CD4-positive, alpha-beta T cell treated with Interleukin-17A for 1 hour (primary cell): ENCODE measurements at places on chromosomes 16 and 17.

DNA sequence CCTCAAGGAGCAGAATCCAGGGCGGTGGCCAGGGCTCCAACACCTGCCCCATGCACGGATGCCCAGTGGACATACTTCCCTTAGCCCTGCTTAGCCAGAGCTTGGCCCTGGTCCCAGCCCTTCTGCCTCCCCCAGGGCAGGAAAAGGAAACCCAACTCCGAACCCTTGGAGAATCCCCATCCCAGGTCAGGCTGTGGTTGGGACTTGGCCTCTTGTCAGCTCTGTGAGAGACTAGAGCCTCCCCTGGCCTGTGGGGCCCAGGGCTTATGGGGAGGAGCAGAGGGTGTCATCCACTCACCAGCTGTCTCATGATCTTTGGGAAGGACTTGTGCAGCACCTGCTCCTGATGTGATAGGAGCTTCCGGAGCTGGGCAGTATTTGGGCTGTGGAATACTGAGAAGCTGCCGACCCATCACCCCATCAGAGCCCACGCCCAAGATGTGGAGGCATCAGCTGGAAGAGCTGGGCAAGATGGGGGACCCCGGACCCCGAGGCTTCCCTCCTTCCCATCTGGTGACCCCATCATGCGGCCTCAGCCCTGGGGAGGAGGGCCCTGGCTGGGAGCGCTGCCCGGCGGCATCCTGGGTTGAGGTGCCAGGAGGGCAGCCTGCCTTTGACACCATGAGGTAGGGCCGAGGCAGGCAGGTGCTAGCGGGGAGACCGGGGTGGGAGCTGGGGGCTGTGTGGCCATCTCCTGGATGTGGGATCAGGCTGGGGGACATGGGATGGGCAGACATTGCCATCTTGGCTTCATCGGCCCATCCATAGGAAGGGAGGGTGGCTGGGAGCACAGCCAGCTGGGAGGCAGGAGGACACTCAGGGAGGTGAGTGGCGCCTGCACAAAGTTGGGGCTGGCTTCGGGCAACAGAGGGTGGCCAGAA is 45.1 kb downstream of the TNFRSF13B start:
- DNase-seq: no peak

DNA sequence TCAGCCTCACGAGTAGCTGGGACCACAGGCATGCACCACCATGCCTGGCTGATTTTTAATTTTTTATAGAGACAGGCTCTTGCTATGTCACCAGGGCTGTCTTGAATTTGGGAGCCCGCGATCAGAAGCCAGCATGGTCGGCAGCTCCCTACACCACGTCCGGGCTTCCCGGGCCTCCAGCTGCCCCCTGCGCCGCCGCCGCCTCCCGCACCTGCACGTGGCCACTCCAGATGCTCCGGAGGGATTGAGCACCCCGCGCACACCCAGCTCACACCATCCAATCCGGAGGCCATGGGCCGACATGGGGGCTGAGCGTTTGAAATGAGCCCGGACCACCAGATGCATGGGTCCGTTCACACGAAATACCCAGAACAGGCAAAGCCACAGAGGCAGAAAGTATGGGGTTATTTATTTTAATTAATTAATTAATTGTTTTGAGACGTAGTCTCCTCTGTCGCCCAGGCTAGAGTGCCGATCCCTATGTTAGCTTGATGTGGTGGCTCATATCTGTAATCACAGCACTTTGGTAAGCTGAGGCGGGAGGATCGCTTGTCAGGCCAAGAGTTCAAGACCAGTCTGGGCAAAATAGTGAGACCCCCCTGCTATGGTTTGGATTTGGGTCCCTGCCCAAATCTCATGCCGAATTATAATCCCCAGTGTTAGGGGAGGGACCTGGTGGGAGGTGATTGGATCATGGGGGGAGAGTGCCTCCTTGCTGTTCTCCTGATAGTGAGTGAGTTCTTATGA is 17.1 kb upstream of the PDXDC1 start:
- no peak for DNase-seq

DNA sequence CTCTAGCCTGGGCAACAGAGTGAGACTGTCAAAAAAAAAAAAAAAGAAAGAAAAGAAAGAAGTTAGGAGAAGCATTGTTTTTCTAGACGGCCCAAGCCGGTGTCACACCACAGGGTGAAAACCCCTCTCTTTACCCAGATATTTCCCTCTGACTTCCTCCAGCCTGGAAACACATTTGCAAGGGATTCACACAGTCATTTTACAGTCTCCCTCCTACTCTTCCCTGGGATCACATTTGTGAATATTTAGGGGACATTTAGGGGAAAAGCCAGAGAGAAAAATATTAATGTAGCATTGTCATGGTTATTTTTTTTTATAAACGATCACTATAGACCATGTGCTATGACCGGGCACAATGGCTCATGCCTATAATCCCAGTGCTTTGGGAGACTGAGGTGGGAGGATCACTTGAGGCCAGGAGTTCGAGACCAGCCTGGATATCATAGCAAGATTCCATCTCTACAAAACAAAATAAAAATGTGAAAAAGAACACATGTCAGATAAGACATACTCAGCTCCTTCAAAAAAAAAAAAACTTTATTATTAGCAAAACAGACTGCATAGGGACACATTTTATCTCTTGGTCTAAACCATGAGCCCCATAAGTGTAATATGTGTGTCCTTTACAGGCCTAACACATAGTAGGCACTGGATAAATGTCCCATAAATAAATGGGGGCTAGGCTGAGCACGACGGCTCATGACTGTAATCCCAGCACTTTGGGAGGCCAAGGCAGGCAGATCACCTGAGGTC is 10.9 kb upstream of the SDR42E2 start:
- DNase-seq: no peak

- peak; percentile 15 for DNase-seq
Measured at GRCh38 chr16:56451753-56452689, 667 bp downstream of the OGFOD1 start.

DNA sequence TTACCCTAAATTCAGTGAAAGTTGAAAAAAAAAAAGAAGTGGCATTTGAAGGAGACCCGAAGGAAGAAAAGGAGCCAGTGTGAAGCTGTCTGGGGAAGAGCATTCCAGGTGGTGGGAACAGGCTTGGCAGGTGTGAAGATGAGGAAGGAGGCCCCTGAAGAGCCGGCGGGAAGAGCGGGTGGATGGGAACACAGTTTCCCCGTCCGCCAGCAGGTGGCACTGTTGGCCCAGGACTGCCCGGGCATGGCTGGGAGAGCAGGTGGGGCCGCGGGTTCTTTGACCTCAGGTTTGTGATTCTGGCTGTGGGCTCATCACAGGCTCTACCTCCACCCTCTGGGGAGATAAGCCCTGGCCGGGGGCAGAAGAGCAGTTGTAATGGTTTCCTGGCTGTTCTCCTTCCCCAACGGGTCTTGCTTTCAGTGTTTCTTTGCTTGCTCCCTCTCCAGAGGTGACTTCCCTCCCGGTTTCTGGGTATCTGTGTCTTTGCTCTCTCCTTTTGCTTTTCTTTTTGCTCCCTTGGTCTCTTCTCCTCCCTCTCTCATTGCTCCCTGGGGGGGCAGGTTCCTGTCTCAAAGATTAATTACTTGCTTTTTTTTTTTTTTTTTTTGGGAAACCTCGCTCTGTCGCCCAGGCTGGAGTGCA is 32.3 kb downstream of the RAP1GAP2 start:
- peak; percentile 78 for DNase-seq

DNA sequence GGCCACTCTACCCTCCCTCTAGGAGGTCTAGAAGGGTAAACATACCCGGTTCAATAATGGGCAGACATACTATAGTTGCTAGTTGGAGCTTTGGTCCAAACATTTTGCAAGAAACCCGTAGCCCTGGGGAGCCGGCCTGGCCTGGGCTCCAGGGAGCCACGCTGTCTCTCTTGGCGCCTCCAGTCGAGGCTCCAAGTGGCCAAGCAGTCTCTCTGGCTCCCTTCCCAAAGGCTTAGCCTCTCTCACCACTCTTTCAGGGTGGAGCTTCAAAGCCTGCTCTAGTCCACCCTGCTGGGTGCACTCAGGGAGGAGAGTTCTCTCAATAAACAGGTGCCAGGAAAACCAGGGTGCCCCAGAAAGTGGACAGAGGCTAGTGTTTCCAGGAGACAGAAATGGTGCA is 32.2 kb downstream of the RCVRN start:
- no peak for DNase-seq

GRCh38 chr16:1193143-1193824 is 31.8 kb downstream of the TPSG1 start:
- DNase-seq: no peak

GRCh38 chr17:19728084-19728495 is 11.7 kb upstream of the SLC47A2 start:
- DNase-seq: no peak

- no peak for DNase-seq
Measured at GRCh38 chr16:85225721-85226120, 113.4 kb upstream of the CIBAR2 start.

- no peak for DNase-seq
Measured at GRCh38 chr16:6615636-6616035, 717.0 kb upstream of the RBFOX1 start.

- DNase-seq: no peak
Measured at GRCh38 chr17:39123627-39124026, 27.8 kb downstream of the PLXDC1 start.

DNA sequence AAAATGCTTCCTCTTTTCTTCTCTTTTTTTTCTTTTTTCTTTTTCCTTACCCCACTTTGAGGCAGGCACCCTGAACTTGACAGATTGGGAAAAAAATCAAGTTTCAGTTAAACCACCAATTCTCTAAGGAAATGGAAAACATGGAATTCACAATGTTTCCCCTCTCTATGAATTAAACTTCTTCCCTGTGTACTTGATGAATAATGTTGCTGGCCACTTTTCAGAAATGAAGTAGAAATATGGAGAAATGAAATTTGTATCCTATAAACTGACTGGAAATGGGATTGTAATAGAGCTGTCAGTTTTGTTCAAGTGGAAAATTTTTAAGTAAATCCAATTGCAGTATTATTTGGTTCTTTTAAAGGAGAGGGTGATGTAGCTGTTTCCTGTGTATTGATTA is 129.8 kb downstream of the CLEC16A start:
- DNase-seq: no peak

- DNase-seq: no peak
Measured at GRCh38 chr17:21213638-21214014, 335 bp downstream of the TMEM11 start.

DNA sequence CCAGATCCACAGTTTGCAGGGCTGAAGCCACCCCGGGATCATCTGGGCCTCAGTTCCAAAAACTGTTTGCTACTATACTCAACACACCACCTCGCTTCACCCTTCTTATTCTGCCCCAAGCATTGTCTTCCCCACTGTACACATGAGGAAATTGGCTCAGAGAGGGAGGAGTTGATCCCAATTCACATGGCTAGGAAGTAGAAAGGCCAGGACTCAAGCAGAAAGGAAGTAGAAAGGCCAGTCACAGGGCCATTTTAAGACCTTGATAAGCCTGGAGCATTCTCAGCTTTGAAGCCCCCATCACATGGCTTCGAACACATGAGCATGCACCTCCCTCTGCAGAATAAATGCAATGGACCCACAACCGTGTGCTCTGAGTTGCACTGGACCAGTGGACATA is 7.7 kb upstream of the PRSS22 start:
- no peak for DNase-seq

- no peak for DNase-seq
Measured at GRCh38 chr16:68423771-68424170, 24.5 kb downstream of the SMPD3 start.

- DNase-seq: no peak
Measured at GRCh38 chr17:13581925-13582324, 19.8 kb downstream of the HS3ST3A1 start.

DNA sequence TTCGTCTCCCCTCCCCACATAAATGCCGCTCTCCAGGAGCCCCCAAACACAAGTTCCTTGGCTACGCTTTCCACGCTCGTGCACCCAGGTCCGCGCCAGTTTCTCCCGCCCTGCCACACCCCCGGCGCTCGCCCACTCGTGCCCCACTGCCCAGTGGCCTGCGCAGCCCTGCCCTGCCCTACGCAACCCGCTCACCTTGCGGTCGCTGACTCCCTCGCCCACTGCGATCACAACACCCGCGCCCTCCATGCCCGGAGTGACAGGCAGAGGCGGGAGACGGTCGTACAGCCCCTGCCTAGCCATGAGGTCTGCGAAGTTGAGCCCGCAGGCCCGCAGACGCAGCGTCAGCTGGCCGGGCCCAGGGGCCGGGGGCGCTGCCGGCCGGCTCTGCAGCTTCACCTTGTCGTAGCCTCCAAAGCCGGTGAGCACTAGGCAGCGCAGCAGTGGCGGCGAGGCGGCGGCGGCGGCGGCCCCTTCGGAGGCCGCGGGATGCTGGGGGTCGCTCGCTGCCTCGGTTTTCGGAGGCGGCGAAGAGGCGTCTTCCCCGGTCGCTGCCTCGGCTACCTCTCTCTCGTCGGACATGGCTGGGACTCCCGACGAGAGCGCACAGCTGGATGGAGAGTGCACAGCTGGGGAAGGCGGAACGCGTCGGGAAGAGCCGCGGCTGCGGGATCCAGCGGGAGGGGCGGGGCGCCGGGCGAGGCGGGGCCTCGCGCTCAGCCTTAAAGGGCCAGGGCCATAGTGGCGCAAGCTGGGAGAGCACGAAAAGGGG is at the start of gene VAT1:
Gene VAT1, minus strand, starts transcription at position 645 of the 772 bp plus-strand sequence. Its CDS starts 63 bp downstream, at position 582.
- DNase-seq: peak; percentile 63

- no peak for DNase-seq
Measured at GRCh38 chr16:21283521-21284289, 5.6 kb upstream of the CRYM start.

DNA sequence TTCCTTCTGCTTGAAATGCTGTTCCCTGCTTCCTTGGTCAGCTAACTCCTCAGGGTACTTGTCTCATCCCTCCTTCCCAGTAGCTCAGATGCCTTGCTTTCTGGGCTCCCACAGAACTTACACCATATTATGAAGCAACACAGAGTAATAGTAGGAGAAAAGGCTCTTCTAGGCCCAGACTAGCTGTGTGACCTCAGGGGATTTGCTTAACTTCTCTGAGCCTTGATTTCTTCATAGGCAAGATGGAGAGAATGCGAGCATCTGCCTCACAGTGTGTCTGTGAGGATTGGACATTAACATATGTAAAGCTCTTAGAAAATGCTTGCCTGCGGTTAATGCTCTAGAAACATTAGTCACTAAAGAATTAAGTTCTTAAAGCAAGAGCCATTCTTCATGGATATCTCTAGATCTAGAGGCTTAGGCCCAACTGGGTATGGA is 22.3 kb upstream of the PECAM1 start:
- DNase-seq: no peak

GRCh38 chr16:54318941-54319340 is 32.4 kb upstream of the IRX3 start:
- no peak for DNase-seq

- peak; percentile 90 for DNase-seq
Measured at GRCh38 chr16:27449434-27450195, 47.6 kb downstream of the IL21R start.

DNA sequence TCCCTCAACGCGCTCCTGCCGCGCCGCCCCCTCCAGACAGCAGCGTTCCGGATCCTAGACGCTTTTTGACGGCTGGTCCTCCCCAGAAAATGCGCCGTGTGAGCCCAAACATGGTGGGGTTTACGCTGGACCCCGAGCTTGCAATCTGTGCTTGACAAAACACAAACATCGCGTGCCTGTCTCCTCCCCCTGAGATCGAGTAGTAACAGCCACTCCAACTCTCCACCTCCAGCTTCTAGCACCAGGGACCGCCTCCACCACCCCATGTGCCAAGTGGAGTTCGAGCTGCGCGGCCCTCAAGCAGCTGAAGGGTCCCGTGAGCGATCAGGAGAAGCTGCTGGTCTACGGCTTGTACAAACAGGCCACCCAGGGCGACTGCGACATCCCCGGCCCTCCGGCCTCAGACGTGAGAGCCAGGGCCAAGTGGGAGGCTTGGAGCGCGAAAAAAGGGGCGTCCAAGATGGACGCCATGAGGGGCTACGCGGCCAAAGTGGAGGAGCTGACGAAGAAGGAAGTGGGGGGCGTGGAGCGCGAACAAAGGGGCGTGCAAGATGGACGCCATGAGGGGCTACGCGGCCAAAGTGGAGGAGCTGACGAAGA is 656 bp upstream of the GEMIN4 start:
- DNase-seq: no peak
